ENCODE measurements at places on chromosomes 4 and X.

DNA sequence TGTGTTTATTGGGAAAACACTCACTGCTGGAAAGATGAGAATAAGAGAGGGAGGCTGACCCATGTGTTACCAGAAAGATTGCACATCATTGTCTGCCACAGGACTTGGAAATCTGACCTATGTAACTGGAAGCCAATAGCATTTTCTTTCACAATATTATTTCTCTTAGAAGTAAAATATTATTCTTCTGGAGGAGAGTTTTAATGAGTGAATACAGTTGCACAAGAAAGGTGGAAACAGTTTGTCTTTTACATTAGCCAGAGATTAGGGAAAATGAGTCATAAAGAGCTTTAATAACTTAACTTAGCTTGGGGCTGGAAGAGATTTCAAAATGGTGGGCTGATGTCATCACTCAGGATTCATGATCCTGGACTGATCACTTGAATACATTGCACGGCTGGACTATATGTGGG is 31.5 kb upstream of the LNX1 start:
- DNase-seq = peak; percentile 1

- no peak for DNase-seq
Observed at GRCh38 chr4:38663090-38663800, 754 bp upstream of the KLF3 start.

GRCh38 chr4:147547314-147548056 is 66.6 kb downstream of the EDNRA start:
- no peak for DNase-seq

DNA sequence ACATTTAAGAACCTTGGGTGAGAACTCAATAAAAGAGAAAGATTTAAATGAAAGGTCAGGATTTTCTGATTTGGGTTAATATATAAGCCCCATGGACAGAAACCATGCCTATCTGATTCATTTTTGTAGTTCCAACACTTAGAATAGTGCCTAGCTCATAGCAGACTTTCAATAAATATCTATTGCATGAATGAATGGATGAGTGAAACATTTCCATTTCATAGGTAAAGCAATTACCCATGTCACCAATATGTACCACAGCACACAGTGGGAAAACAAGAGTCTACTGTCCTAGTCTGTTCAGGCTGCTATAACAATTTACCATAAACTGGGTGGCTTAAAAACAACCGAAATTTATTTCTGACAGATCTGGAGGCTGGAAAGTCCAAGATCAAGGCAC is 63.9 kb upstream of the PTPN13 start:
- DNase-seq = no peak

- no peak for DNase-seq
Observed at GRCh38 chrX:8731559-8732395, at the start of gene ANOS1. ANOS1 (minus strand) TSS chrX:8732137; CDS start chrX:8732036, 101 bp downstream.

- no peak for DNase-seq
Observed at GRCh38 chrX:69319376-69319775, 154.1 kb upstream of the PJA1 start.

DNA sequence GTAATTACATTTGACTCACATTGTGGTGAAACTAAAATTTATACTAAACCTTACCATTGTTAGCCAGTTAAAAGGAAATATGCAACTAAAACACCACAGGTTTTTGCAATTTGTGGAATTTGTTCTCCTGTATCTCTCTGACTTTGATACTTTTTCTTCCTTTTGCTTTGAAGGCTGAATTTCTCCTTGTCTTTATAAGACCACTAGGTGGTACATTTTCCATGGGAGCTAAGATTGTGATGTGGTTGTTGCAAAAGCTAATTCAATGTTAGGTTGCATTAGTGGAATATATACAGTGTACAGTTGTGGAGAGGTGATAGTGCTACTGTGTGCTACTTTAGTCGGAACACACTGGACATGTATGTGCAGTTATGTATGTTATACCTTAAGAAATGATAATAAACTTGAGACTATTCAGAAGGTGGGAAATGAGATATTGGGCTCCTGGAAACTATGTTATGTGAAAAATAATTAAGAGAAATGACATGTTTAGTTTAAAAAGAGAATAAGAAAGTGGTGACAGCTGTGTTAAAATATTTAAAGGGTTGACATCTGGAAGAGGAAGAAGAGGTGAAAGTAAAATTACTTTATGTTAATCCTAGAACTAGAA is 70.3 kb downstream of the ARL9 start:
- peak; percentile 7 for DNase-seq

GRCh38 chrX:65476564-65476963 is 58.0 kb downstream of the LAS1L start:
- DNase-seq = no peak

GRCh38 chrX:113644426-113644825 is 803.8 kb upstream of the AMOT start:
- peak; percentile 4 for DNase-seq

DNA sequence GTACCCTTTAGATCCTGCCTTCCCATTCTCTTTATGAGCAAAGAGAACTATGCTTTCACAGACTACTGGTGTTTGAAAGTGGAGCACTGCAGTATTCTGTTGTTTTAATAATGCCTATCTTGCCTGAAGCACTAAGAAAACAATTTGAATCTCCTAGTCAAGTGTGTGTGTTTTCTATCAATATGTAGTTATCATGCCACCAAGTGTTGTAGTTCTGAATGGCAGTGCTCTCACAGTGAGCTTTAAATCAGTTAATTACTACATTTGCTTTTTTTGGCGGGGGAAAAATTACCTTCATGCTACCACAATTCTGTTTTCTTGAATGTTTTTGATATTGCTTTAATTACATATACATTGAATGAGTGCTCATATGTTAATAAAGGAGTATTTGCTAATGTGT is 143.6 kb upstream of the FAM47A start:
- DNase-seq = no peak

- DNase-seq = no peak
Observed at GRCh38 chr4:102580463-102580842, 79.3 kb downstream of the NFKB1 start.

- DNase-seq = peak; percentile 28
Observed at GRCh38 chrX:120549483-120550452, 11.0 kb downstream of the CUL4B start.

DNA sequence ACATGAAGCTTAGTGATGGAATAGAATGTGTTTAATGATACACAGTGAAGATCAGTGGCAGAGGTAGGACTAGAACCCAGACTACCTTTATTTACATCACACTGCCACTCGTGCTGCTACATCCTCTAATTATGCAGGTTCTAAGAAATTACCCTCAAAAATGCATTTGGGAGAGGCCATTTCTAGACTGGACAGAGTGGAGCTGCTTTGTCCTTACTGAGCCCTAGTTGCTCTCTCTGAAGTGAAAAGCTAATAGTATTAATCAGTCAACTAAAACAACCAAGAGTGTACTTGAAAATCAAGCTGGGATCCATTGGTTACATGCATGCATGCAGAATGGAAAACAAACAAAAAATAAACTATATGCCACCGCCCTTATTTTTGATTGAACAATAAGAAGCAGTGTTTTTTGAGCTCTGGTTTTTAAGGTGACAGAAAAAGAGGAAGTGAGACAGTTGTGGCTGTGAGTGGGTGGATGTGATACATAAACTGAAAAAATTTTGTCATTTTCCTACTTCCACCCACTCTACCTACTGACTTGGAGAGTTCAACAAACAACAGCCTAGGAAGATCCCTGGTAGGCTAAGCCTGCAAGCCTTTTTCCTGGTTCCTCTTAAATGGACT is 6.8 kb upstream of the VSIG4 start:
- no peak for DNase-seq

GRCh38 chr4:2932951-2933565 is 30.1 kb downstream of the NOP14 start:
- no peak for DNase-seq

DNA sequence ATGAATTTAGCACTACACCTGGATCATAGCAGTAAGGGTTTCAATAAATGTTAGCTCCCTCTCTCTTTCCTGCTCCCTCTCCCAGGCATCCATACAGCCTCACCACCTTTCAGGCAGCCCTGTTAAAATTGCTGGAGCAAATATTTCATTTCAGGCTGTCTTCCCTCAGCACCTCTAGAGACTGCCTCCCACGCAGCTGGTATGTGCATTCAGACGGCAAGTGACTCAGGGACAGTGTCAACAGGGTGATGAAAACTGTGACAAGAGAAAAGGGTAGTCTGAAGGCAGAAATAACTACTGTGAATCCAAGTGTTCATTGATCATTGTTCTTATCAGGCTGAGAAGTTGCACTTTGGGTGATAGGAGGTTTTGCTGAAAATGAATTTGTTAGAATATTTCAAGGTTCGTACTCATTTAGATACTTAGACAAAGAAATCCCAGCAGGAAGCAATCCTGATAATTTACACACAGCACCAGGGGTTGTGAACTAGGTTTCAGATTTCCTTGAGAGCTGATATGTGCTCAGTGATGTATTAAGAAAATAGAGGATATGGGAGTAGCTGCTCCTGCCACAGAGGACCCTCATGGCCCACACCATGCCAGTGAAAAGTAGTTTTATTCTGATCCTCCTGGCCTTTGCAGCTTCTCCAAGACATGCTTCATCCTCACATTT is 424.2 kb downstream of the FGF13 start:
- no peak for DNase-seq

- no peak for DNase-seq
Observed at GRCh38 chr4:162392946-162393345, 229.1 kb upstream of the FSTL5 start.

- DNase-seq = peak; percentile 1
Observed at GRCh38 chrX:101417981-101418841, 10.2 kb downstream of the HNRNPH2 start.

DNA sequence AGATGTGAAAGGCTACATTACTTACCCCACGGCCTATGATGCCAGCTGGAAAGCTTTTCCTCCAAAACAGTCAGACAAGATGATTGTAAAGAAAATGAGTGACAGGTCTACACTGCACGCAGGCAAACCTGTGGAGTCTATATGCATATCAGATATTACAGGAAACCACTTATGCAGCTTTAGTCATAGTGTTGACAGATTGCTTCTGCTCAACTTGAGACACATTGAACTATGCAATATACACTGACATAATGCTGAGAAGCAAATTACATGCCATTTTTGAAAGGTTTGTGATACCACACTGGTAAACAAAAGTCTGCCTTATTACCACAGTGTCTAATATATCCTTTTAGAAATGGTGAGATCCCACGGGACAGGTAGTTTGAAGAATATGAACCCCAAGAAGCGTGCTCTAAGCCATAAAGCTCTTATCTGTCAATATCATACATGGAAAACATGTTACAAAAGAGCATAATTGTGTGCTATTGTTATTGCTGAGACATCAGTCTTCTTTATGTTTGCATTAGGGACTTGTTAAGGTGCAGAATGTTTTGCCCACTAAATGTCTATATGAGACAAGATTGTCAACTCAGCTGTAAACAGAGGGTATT is 1835.8 kb upstream of the TENM3 start:
- DNase-seq = no peak

GRCh38 chr4:153850533-153851280 is 61.8 kb upstream of the SFRP2 start:
- DNase-seq = no peak

DNA sequence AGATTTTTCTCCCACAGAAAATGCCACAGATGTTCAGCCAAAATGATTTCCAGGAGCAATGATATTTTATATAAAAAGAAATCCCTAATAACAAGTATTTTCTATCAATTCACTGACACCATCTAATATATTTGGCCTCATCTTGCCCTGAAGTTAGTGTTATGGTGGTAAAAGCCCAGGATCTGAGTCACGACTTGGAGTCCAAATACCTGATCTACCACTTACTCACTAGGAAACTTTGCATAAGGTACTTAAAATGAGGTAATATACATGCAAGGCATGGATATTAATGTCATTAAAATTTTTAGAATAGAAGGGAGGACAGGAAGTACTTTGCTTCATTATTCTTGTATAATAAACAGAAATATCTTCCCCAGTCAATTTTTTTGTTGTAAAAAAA is 16.3 kb downstream of the PPP3CA start:
- DNase-seq = no peak

GRCh38 chrX:39871648-39872047 is 226.1 kb downstream of the BCOR start:
- no peak for DNase-seq

GRCh38 chr4:7155590-7156071 is 36.7 kb upstream of the SORCS2 start:
- DNase-seq = no peak

- DNase-seq = no peak
Observed at GRCh38 chr4:109077505-109077904, 225.0 kb downstream of the COL25A1 start.

GRCh38 chrX:150080497-150080896 is 142.2 kb upstream of the EOLA2 start:
- no peak for DNase-seq

DNA sequence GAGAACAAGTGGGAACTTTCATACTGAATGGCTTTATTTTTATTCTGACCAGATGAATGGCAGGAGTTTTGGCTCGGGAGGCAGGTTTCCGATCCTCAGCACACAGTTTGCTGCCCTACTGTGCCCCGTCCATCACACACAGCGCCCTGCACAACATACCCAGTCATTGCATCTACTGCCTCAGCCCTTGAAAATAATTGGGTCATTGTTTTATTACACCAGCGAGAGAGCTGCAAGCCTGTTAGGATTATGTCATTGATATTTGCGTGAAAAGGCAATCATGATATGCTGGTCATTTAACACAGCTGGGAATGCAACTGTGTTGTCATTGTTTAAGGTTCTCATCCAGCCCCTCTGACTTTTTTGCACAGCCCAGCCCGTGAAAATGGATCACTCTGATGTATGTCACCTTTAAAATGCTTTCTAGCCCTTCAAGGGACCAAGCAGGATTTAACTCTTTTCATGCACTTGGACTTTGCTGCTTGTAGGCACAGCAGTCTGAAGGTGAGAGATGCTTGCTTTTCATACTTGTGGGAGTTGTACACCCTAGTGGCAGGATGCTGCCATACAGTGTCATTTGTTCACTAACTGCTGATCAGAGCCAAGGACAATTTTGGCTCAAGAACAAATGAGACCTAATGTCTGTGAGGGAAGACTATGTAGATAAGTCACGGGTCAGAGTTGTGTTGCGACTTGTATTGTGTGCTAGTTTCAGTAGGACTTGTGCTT is 62.3 kb downstream of the RTL9 start:
- DNase-seq = no peak

- DNase-seq = no peak
Observed at GRCh38 chrX:10747975-10748374, 127.6 kb upstream of the MID1 start.

DNA sequence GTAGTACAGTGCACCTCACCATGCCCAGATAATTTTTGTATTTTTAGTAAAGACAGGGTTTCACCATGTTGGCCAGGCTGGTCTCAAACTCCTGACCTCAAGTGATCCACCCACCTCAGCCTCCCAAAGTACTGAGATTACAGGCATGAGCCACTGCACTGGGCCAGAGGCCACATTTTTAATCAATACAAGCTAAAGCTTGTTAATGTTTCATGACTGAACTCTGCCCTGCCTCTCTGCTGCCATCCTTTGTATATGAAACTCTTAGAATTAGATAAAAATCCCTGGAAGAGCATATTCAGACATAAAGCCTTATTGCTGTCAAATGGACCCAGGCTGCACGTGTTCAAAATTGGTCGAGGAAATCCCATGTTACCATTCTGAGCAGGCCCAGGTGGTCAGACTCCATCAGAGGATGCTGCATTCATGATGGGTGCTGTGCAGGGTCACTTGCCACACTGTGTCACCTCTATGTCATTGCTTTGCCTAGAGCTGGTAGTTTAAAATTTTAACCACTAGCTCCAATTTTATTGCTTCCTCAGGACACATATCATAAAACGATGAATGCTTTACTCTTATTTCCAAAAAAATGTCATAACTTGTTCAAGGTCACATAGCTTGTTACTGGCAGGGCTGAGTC is 45.2 kb downstream of the LNX1 start:
- no peak for DNase-seq

GRCh38 chrX:119694601-119695534 is 1.9 kb upstream of the SEPTIN6 start:
- no peak for DNase-seq

GRCh38 chr4:130675266-130675665 is 1579.3 kb downstream of the C4orf33 start:
- DNase-seq = no peak

Data from amniotic stem cell (primary cell).